Dermis blood vessel endothelial cell (primary cell): ENCODE measurements at places on chromosomes 3 and 15.

DNA sequence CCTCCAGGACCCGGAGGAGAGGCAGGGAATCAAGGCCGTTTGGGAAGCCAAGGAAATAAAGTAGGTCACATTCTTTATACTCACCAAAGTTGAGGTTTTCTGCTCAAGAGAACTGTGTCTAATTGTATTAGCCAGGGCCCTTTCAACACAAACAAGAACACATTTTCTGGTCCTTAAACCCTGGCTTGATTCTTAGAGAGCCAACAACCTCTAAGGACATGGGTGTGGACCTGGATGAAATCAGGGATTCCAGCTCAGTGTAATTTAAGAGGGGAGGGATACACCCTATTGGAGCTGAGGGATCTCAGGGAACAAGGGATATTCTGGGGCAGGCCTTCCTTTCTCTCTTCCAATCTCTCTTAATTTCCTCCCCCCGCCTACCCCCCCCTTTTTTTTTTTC, 104.8 kb downstream of the COL6A6 start:
- DNase-seq, result no peak

DNA sequence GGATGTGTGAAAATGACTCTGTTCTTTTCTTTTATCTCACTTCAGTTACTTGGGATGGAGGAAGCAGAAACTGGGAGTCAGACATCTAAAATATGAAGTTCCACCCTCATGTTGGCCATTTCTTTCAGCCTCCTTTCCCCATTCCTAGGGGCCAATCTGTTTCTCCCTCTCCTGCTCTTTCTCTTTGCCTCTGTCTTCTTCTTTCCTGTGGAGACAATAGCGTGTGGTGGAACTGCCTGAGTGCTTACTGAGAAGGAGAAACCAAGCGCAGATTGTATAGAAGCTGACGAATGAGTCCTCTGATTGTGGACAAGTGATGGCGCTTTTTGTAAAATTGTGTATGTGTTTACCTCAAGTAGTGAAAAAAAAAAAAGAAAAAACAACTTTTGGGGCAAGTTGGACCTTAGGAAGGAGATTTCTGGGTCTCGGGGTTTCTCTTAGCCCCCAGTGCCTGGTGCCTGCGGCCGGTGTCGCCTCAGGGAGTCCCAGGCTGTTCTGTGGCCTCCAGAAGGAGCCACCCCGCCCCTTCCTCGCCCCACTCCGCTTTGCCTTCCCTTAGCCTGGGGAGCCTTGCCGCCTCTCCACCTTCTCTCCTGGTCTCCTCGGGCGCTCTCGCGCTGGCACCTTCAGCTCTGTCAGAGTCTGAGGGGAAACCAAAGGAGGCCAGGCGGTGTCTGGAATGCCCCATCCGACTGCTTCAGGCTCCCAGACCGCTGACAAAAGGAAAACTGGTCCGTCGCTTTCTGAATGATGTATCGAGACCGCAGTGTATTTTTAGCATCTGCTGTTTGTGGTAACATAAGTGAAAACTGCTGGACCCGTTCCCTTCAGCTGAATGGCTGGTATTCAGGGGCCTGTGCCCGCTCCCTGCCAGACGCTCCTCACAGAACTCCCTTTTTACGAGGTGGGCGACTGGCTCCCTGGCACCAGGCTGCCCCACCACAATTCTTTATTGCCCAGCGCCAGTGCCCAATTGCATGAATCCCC, 30.1 kb downstream of the SCG5 start:
- DNase-seq, result no peak

GRCh38 chr3:30672959-30673358, 66.6 kb downstream of the TGFBR2 start:
- DNase-seq, result peak; percentile 66

DNA sequence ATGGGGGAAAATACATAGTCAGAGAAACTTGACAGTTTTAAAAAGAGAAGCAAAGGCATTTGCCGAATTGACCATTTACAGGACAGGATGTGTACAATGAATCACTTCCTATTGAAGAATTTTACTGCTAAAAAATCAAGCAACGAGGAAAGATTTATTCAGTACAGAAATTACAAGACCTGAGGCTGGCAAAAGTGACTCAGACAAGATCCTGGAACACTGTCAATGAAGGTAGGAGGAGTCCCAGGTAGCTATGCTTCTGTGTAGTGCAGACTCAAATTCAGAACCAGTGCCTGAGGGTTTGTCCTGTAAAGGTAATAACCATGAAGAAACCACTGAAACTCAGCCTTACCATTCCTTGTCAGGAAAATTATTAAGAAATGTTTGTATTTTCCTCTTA, 120.9 kb downstream of the ZMAT3 start:
- DNase-seq, result peak; percentile 69

- no peak for DNase-seq
Measured at GRCh38 chr3:58858126-58858525, 191.6 kb upstream of the FAM3D start.

DNA sequence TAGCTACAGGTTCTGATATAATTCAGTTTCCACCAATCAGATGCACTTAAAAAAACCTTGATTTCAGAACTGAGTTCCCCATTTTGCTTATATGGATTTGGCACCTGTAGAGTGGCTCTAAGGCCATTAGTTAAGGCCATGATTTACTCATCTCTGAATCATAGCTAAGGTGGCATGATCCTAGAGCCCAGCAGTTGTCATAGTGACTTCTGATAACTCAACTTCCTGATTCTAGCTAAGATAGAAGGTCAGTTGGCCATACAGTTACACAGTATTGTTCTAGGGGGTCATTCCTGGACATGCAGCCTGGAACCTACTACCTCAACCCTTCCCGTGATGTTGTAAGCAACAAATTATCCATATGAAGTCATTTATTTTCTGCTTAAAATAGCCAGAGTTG, 15.9 kb upstream of the TMEM87A start:
- peak; percentile 47 for DNase-seq

- DNase-seq, result no peak
Measured at GRCh38 chr3:197417441-197417840, 119.0 kb upstream of the DLG1 start.

DNA sequence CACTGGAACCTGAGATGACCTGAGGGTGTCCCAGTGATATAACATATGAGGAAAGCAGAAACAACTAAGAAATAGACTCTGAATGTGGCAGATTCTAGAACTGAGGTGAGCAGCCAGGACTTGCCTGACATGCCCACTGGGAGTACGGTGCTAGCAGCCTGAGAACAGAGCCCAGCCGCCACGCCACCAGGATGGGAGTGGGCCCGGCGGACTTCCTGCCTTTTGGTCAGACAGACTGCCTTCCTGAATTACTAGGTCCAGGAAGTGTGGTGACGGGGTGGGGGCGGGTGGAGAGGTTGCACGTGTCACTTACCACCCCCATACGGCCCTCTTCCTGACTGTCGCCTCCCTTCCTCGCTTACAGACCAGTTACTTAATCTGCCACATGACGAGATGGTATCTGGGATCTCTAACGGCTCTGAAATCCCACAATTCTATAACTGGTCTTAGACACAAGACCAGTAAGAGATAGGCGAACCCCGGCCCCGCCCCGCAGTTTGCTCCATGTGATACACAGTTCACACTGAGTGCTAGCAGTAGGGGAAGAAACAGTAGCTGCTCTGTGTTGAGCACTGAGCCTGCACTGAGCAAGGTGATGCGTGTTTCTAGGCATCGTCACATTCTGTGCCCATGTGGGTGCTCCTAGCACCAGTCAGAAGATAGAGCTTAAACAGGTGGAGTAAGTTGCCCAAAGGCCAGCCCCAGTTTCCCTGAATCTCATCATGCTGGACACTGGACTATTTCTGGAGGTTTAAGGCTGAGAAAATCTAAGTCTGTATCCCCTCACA, 95.7 kb downstream of the CPN2 start:
- peak; percentile 98 for DNase-seq
